Keratinocyte (primary cell): ENCODE measurements at places on chromosomes 5 and 9.
A peak's percentile ranks its signal among the peaks of the same experiment; 100 is the strongest.

- DNase-seq = no peak
Measured at GRCh38 chr5:74173241-74173640, 467.3 kb downstream of the ENC1 start.

DNA sequence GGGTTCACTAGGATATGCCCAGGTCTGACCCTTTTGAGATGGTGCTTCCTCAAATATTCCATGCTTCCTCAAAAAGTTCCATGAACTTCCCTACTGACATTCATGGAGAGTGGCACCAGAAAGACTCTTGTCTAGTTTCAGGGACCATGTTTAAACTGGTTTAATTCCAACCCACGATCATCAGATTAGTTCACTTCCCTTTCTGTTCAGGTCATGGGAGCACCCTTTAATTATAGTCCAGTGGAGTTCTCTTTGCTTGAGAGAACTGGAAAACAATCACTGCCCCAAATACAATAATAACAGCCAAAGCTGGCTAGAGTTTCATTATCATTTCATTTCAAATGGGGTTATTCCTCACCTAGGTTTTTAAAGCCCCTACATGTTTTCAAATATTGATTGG, 9.7 kb upstream of the ERBIN start:
- DNase-seq = no peak

DNA sequence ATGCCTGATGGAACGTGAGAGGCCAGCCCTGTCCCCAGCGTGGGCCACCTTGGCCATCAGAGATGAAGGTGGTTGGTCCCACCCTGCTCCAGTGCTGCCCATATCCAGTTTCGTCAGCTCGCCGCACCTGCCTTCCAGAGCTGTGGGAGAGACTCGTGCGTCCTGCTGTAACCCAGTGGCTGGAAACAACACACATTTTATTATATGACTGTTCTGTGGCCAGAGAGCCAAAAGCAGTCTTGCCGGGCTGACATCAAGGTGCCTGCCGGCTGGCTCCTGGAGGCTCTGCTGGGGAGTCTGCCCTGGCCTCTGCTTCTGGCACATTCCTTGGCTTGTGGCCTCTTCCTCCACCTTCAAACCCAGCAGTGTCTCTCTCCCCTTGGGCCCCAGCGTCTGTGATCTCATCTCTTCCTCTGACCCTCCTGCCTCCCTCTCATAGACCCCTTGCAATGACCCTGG, 94.7 kb downstream of the RXRA start:
- no peak for DNase-seq

- no peak for DNase-seq
Measured at GRCh38 chr9:137032858-137033257, 970 bp upstream of the FUT7 start.

- DNase-seq = no peak
Measured at GRCh38 chr9:75112789-75113188, 24.5 kb downstream of the OSTF1 start.

GRCh38 chr5:71873191-71873591, 154.1 kb downstream of the CARTPT start:
- peak; percentile 26 for DNase-seq

- DNase-seq = no peak
Measured at GRCh38 chr5:96412868-96413449, 20.1 kb downstream of the PCSK1 start.

- DNase-seq = no peak
Measured at GRCh38 chr5:131514316-131515283, 120.4 kb downstream of the RAPGEF6 start.

DNA sequence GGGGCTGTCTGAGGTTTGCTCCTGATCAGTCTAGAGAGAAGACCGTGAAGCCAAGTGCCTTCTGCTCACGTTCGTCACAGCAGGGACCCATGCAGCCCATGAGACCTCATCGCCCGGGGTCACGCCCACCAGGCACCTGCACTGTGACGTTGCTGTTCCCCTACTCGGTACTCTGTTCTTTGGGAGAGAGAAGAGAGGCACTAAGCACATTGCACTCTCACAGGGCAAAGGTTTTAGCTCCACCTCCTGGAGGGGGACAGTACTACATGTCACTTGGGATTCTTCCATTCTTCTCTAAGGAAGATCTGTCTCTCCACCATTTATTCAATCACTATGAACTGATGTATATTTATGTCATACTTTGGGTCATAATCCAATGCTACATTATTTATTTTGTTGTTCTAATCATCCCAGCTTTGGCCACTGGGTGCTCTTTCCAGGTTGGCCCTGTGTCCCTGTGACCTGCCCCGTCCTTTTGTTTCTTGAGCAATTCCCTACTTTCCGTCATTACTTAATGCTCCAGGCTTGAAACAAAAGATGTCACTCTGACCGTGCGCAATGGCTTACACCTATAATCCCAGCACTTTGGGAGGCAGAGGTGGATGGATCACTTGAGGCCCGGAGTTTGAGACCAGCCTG, 31.4 kb upstream of the BRD3 start:
- peak; percentile 53 for DNase-seq

DNA sequence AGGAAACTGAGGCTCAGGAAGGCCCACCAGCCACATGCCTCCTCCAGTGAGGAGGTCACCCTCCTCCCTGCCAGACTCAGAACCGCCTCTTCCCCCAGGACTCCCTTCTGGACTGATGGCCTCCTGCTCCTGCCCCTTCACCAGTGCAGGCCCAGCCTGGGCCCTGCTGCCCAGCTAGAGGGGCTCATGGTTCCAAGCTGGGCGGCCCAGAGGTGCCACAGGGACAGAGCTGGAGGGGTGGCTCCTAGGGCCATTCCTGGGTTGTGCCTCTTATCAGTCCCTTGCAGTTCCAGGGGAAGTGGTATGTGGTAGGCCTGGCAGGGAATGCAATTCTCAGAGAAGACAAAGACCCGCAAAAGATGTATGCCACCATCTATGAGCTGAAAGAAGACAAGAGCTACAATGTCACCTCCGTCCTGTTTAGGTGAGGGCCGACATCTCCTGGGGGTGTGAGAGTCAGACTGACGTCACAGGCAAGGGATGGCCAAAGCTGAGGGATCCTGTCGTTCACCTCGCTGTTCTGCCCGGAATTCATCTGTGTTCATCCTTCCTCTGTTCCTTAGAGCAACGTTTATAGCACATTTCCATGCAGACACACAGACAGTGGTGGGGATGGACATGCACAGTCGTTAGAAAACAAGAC, 819 bp downstream of the LCN2 start:
- no peak for DNase-seq

DNA sequence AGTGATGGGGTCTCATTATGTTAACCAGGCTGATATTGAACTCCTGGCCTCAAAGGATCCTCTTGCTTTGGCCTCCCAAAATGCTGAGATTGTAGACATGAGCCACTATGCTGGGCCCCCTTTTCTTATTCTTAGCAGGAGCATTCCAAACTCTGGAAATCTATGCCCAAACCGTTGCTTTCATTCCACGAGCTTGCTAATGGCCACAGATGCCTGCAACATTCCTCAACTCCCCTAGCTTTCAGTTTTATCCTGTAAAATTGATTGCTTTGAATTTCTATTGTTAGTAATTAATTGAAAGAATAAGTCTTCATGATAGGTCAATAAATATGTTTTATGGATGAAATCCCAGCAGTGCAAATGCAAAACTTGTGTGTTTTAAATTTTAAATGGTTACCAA, 564.8 kb upstream of the WWC1 start:
- no peak for DNase-seq

DNA sequence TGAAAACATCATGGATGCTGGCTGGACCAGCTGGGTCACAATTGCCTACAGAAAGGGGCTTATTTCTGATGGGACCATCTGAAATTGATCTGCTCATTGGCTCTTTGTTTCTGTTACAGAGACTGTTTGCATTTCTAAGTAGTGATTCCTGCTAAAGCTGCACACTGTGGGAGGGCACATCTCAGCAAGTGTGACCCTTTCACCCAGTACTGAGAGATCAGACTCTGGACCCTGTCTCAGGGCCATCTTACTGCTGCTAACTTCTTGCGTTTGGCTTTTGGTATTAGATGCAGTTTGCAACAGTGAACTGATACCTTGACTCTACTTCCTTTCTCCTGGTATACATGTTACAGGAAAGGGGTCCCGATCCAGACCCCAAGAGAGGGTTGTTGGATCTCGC, 24.5 kb upstream of the KDM4C start:
- no peak for DNase-seq

DNA sequence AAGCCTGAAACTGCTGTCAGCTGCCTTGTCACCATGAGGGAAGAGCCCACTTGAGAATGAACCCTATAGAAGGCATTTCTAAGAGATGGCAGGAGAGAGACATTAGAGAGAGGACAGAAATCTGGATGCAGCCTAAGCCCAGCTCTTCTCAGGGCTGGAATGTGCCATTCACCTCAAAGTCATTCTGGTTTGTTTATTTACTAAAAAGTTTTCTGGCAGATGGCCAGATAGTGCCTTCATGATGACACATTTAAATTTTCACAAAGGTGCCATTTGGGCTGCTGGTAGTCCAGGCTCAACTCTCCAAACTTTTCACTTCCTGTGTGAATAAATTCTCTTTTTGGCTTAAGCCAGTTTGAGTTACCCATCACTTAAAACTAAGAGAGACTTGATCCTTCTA, 144.6 kb upstream of the ZNF366 start:
- DNase-seq = no peak

DNA sequence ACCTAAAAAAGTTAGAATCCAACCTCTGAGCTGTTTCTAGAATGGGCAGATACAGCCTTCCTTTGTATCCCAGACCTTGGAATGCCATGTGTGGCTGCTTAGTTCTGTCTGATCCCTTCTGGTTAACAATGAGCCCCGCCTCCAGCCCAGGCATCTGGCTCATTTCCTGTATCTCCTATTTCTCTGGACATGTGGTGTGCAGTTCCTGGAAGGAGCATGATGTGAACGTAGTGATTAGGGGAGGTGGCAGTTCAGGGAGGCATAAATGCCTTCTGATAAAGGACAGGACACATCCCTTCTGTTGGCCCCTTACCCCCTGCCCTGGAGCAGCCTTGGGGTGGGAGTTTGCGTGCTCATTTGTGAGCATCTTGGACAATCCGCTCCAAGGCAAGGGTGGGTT, 243.0 kb downstream of the ZSWIM6 start:
- DNase-seq = peak; percentile 13

DNA sequence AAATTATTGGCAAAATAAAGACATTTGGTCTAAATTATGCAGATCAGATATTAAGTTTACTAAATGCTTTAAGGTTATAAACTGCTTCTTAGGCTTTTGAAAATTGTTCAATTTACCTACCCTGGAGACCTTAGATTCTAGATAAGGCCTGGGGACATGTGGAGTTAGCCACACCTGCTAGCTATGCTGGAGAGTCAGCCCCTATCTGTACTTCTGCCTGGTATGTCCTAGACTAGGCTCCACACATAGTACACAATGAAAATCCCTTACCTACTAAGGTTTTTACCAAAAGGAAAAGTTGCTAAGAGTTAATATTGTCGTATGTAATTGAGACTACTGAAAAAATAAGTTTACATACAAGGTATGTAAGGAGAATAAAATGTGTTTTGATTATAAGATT, 49.8 kb upstream of the DMAC1 start:
- no peak for DNase-seq

DNA sequence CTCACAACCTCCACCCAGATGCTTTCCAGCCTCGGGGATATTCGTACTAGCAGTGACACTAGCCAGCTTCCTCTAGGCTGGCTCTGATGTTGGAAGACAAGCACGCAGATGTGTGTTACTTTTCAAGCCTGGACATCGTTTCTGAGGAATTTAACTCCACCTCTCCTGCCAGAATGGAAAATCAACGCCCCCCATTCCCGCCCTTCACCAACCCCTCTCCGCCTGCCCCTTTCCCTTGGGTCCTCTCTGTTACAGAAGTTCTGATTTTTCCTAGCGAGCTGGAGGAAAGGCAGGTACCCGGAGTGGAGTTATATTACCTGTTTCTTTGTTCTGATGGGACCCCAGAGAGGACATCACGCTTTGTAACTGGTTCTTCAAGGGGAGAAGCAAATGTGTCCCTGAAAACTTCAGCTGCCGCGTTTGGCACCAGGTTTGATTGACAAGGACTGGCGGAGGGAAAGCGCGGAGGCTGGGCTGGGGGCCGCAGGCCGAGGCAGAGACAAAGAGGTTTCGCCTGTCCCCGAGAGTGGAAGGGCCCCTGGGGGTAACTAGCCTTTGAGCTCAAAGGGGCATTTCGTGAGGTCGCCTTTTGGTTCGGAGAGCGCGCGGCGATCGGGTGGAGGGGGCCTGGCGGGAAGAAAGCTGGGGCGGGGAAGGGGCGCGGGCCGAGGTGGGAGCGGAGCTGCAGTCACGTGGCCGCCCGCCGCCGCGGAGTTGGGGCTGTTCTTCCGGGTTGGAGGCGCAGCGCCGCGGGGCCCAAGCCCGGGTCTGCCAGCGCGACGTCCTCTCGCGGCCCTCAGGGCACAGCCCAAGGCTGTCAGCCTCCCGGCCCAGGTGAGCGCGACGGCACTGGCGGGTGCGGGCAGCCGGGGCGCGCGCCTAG, at the start of gene NNT:
TSS of gene NNT (plus strand) at position 720 of the 883 bp plus-strand sequence. CDS start 6,016 bp downstream, outside the sequence.
- no peak for DNase-seq

DNA sequence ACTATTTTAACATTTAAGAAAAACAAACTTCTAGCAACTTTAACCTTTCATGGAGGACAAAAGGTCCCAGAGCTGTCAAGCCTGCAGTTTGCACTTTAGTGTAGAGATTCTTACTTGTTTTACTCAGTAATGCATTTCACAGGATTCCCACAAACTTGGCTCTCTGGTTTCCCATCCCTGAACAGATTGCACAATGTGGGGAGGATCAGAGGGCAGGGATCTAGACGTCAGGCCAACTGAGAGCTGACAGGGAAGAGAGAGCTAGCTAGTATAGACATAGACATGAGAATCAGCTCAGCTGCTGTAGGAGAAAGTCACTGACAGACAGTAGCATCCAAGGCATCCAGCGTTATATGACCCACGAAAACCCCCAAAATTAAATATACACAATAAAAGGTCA, 20.9 kb upstream of the BNIP1 start:
- DNase-seq = no peak

DNA sequence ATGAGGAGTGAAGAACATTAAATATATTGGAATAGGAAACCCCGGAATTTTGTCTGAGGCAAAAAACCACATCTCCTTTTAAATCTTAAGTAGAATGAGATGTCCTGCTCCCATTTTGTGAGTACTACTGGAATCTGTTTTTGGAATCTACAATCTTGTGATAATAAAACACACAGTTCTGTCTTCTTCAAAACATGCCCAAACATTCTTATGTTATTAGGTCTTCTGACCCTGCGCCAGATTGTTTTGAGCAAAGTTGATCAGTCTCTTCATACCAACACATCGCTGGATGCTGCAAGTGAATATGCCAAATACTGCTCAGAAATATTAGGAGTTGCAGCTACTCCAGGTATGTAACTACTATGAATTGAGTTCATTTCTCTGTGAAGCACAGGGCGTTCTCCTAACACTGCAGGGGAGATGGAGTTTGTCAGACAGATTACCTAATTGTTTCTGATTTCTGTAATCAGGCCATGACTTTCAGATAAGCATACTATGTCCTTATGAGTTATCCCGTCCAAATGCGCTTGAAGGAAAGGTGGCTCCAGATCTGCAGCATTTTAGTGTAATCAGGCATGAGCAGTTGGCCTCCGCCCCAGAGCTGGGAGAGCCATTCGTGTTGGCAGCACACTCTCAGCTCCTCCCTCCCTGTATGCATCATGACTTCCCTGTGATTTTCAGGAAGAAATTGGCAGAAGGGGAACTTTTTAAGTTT, 88.0 kb downstream of the NLN start:
- no peak for DNase-seq
